ENCODE measurements at places on chromosomes 12 and 14. TPM values are rescaled to one million over a fixed set of nuclear protein-coding genes. Genes with fewer than 3 reads are reported as not detected.

Gene PRH2
- not detected for total RNA-seq

Gene IAPP
- total RNA-seq: not detected

Gene RD3L
- total RNA-seq: not detected

Gene NEDD8
- 491 TPM for total RNA-seq

Gene PLBD1
- total RNA-seq: 3.8 TPM

Gene FITM1
- not detected for total RNA-seq

Gene ACOT6
- total RNA-seq: not detected

Gene GLT1D1
- total RNA-seq: not detected

Gene TSHR
- total RNA-seq: not detected

Gene MYO1A
- total RNA-seq: 0.17 TPM

Gene PMEL
- total RNA-seq: 1.4 TPM

Gene DENND5B
- total RNA-seq: 15.8 TPM

Gene NGB
- not detected for total RNA-seq

Gene NELL2
- total RNA-seq: not detected

Gene LRRIQ1
- total RNA-seq: 0.41 TPM

Gene PRB4
- total RNA-seq: not detected

Gene PUS7L
- total RNA-seq: 3.8 TPM

Gene CLEC1B
- not detected for total RNA-seq

Gene RIPK3
- not detected for total RNA-seq

Gene LHX5
- not detected for total RNA-seq

Gene MNAT1
- total RNA-seq: 48.3 TPM

Gene CLEC7A
- total RNA-seq: not detected

Gene MYF5
- not detected for total RNA-seq

Gene TMEM30B
- total RNA-seq: 0.22 TPM

Measured in A549 treated with RU486 at 1 μM for 4 hours (cell line).